ENCODE measurements at places on chromosomes 5 and 9.
A peak's percentile ranks its signal among the peaks of the same experiment; 100 is the strongest.

DNA sequence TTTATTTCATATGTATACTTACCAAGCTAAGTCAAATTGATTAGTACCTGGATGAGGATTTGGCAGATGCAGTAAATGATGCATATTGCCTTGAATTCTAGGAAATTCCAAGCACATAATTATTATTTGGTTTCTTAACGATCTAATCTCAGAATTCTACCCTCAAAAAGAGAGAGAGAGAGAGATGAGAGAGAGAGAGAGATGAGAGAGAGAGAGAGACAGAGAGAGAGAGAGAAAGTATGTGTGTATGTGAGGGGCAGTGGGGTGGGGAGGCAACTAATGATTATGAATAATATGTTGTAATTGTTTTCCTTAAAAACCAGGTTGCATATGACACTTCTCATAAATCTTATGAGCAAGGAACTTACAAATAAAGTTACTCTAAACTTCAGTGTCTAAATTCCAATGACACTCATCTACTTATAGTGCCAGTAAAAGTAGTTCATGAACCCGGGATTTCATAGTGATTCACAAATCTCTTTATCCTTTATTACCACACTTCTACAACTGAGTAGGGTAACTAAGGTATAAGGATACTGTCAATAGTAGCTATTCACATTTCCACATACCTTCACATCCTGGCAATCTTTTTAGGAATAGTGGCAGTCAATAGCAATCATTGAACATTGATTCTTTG, 60.5 kb upstream of the EDIL3 start:
- no peak for DNase-seq

DNA sequence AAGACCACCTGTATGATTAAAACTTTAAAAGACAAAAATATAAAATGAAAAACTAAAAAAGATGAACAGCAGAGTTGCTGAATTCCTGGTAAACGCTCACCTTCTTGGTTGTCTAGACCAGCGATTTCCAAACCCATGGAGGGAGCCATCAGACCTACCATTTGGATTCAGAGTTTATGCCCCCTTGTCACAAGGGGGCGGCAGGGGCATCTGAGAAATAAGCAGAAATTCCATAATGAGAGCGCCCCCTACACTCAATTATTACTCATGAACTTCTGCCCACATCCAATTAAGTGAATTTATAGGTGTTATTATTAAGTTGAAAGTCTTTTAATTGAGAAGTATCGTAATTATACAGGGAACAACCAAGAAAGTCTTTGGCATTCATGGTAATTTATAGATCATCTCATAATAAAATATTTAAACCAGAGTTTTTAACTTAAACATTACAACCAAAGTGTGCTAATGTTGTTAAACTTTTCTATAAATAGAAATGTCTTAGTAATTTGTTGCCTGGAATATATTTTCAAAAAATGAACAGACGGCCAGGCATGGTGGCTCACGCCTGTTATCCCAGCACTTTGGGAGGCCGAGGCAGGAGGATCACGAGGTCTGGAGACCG, 35.2 kb upstream of the SPATA31C2 start:
- DNase-seq, result no peak

DNA sequence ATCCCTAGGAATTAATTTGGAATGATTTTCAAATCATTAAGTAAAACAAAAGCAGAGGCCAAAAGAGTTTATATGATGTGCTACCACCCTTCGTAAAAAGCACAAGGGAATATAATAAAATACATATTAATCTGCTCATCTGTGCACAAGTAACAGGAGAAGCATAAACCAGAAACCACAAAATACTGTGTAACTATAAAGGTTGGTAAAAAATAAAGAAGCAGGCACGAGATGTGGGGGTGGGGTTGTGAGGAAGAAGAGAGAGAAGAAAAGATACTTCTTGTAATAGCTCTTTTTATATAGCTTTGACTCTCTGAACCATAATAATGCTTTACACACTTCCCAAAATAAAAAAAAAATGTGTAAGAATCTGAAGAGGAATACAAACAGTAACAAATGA, 214.9 kb upstream of the EFNA5 start:
- DNase-seq, result no peak

- no peak for DNase-seq
Measured at GRCh38 chr5:173697931-173698579, 81.6 kb upstream of the BOD1 start.

GRCh38 chr5:90020575-90021538, 388.7 kb downstream of the CETN3 start:
- DNase-seq, result no peak

DNA sequence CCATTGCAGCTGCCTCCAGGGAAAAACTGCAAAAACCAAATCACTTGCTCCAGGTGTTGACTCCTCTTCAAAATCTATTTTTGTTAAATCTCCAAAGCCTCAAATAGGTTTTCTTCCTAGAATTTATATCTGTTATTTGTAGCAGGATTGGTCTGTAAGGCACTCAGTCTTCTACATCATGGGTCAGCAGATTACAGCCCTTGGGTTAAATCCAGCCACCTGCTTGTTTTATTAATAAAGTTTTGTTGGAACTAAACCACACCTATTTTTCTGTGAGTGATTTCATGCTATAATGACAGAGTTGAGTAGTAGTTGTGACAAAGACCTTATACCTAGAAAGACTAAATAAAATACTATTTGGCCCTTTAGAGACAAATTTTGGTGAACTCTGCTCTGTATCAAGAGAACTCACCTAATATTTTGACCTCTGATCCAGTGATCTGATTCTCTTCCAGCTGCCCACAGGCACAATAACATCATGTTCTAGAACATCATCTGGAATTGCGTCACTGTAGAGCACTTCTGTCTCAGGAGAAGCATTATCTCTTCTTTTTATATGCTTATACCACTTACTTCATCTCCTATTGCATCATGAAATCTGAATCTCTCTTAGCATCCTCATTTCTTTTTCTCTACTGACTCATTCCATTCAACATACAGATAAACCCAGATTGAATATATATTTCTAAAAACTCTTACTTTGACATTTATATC, 130.1 kb downstream of the RPS23 start:
- no peak for DNase-seq

DNA sequence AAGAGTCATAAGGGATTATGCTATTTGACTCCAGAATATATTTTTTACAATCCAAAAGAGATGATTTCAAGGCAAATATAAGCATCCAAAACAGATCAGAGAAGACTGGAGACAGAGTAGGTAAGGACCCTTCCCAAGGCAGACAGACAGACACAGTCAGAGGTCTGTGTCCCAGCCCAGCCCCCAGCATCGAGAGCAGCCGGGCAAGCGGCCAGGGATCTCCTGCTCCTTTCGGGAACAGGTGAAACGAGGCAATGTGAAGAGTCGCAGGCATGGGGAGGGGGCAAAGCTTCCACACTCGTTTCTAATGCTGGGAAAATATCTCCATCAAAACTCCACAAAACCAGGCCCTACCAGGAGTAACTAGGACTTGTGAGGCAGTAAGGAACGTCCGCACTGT, 5.8 kb downstream of the PAEP start:
- no peak for DNase-seq

DNA sequence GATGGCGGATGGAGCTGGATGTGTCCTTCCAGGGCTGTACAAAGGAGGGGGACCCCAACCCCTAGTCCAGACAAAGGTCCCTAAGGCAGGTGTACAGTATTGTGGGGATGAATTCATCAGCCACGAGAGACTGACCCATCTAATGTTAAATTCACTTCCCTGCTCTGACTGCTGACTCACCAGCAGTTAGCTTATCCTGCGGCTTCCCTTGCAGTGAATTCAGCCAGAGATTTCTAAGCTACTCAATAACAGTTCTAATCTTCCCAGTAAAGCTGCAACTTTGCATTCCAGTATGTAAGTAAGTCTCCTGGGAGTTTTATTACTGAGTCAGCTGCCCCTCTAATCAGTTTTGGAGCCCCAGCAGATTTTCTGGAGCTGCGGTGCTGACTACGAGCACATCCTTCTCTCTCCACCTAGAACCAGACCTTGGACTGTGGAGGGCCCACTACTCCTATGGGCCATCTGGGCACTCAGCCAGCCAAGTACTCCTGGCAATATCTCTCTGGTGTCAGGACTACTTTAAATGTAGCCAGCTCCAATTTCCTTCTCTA, 16.1 kb downstream of the B4GALT1 start:
- peak; percentile 7 for DNase-seq

GRCh38 chr9:109166771-109167601, at the start of gene FRRS1L:
Gene FRRS1L (minus strand): TSS chr9:109167249. CDS start chr9:109167138, 111 bp downstream.
- no peak for DNase-seq

DNA sequence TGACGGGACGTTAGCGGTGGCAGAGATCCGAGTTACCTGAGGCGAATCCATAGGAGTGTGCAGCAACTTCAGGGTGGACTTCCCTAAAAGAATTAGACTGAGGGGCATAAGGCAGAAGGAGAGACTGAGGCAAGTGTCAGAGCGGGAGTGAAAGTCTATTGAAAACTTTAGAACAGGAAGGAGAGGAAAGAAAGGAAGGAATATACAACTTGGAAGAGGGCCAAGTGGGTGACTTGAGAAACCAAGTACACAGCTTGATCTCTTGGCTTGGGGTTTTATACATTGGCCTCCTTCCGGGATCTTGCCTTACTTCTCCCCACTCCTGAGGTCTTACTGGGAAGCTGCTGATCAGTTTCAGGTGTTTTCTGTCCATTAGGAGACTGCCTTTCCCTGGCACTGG, 84.9 kb downstream of the SNX18 start:
- no peak for DNase-seq

DNA sequence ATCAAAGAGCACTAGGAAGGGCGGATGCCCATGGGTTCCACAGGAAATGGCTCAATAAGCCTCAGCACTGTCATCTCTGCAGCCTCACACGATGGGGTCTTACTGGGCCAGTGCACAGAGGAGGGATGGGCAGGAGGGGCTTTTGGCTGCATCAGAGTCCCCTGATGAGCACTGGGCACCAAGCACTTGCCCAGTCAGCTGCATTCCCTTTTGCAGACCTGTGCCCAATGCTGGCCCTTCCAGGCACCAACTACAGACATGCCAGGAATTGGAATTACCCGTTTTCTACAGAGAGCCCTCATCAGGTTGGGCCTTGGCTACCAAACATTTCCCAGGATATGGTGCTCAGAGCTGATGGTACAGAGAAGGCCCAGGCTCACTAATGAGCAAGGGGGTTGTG, 182.5 kb downstream of the HSPA4 start:
- DNase-seq, result no peak

DNA sequence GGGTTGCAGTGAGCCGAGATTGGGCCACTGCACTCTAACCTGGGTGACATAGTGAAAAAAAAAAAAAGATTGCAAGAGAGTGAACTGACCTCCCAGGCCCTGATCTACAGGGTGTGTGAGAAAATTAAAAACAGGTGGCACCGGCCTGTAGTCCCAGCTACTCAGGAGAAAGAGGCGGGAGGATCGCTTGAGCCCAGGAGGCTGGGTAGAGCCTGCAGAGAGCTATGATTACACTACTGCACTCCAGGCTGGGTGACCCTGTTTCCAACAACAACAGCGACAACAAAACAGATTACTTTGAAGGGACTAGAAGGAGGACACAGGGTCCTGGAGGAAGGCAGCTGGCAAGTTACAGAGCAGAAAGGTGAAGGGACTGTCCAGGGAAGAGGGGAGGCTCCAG, 42.2 kb upstream of the FABP6 start:
- no peak for DNase-seq

GRCh38 chr5:67434466-67434865, 237.9 kb upstream of the CD180 start:
- DNase-seq, result no peak

- DNase-seq, result no peak
Measured at GRCh38 chr5:178580271-178580955, 9.8 kb downstream of the COL23A1 start.

DNA sequence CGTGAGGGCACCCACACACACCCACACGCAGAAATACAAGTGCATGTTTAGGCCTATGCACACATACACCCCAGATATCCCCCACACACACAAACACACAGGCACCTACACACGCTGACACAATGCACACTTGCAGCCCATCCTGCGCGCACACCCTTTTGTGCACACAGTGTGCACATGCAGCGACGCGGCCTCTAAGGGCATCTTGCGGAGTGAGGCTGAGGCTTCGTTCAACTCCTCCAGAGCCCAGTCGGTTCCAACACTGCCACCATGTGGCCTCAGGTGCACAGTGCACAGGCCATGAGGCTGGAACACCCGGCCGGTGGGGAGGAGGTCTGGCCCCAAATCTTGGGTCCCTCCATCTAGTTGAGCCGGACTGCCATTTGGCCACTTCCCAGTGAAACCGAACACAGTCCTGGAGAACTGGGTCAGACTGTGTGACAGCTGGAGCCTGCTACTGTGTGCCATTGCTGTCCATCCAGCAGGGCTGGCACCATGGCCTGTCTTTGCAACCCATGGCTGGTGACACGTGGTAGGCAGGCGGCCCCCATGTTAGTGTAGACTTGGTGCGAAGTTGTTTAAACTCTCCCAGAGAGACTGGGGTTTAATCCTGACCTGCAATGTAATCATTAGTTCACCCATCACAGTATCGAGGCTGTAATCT, 97.7 kb upstream of the MVB12B start:
- DNase-seq, result peak; percentile 69

DNA sequence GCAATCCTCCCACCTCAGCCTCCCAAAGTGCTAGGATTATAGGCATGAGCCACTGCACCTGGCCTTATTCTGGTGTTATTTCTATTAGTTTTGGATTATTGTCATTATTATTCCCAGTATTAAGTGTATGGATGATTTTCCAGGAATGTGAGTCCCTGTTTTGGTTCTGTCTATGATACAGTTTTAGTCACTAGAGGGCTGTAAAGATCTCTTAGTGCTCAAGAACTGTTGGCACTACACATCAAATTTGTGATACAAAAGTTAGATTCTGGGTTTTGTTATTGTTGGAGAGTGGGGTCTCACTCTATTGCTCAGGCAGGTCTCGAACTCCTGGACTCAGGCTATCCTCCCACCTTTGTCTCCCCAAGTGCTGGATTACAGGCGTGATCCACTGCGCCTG, 12.1 kb downstream of the CCL28 start:
- no peak for DNase-seq

DNA sequence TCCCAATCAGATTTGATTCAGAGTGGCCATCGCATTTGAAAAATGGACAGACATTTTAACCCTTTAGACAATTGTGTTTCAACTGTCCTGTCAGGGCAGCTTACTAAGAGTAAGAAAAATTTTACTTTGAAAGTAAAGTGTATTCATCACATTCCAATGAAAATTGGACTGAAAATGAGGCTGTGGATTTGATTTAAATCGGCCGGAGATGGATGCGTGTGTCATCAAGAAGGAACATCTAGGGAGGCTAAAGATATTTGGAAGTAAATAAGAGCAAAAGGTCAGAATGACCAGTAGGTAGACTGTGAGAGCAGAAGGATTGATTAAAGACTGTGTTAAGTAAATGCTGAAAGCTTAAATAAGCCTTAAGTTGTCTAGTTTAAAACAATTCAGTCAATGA, 1.5 kb downstream of the ZCCHC7 start:
- no peak for DNase-seq

Data from activated CD4-positive, CD25-positive, alpha-beta regulatory T cell treated with anti-CD3 and anti-CD28 coated beads, Interleukin-2, amount 50 U/mL, for 72 hours (primary cell).